ENCODE measurements at places on chromosomes 7 and 10. TPM values are rescaled to one million over a fixed set of nuclear protein-coding genes. Genes with fewer than 3 reads are reported as not detected.

The PROSER2 gene
- 0.55 TPM for total RNA-seq

DNA sequence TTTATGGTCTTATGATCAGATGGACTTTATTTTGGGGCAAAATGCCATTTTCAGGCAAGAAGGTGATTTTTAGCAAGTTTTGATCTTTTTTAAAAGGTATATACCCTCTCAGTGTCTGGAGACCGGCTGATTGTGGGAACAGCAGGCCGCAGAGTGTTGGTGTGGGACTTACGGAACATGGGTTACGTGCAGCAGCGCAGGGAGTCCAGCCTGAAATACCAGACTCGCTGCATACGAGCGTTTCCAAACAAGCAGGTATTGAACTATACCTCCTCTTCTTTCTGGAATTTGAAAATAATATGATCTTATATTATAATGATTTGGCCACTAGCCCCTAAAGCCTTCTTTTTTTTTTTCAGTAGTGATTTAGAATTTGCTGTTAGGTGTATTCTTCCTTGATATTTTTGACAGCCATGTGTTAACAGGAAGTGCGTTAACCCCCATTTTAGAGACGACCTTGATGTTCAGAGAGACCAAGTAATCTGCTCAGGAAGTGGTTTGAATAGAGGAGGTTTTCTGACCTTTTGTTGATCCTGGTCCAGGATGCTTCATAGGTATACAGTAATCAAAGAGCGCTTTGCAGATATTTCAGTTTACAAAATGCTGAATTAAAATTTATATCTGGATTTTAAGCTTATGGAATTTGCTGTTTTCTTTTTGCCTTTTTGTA, 6.2 kb downstream of the BUB3 start:
- DNase-seq, result no peak

DNA sequence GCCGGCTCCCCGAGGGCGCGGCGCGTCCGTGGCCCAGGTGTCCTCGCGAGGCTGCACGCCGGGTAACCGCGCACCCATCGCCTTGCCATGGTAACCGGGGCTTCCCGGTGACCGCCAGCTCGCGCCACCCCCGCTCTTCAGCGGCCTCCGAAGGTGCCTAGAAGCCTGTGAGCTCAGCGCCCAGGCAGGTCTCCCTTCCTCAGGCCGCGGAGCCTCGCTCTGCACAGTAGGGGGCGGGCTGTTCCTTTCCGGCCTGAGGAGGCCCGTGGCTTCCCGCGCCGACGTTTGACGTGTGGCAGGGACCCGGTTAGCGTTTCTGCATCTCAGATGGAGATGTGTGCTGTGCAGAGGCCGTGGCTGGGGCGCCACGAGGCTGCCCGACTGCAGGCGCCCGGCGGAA, 117.1 kb downstream of the DYNC2I1 start:
- no peak for DNase-seq

- DNase-seq, result no peak
These were observed 3.5 kb downstream of the CTBP2 start for GRCh38 chr10:125156739-125157480.

The HK1 gene
- total RNA-seq, result 157 TPM

DNA sequence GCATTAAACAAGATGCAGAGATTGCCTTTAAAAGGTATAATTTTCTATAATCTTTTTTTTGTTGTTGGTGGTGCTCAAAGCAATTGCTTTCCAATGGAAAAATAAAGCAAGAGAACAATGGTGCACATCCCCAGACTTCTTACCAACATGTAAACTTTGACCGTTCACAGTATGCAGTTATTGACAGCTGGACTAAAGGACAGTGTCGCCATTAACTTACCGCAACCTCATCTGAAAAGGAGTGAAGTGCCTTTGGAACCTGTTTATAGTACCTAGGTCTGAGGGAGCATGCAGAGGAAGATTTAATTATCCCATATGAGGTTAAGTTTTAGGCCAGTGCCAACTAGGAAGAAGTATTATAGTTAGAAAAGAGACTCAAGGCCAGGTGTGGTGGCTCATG, 654.5 kb downstream of the PARD3 start:
- no peak for DNase-seq

- no peak for DNase-seq
These were observed 22.2 kb downstream of the LIPK start for GRCh38 chr10:88728107-88728763.

GRCh38 chr7:74372511-74373111, 81.1 kb upstream of the GTF2IRD1 start:
- DNase-seq, result no peak
